NCI-H2081 treated with DMSO at 0.1 percent for 48 hours (cell line): ENCODE measurements at places on chromosomes 12 and 14.

DNA sequence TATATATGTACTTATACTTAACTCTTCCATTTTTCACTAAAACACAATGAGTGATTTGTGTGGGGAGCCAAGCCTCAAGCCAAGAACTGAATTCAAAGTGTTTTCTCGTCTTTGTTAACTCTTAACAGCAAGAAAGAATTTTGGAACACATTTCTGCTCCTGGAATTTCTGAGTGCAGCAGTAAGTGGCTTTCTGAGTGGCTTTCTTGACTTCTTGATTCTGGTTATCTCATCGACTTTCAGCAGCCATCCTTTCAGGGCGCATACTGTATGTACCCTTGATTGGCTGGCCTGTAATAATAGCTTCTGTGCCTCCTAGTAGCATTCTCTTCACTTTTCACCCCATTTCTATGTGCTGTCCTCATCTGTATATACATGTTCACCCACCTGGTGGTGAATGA lies 157.4 kb downstream of the FBXL14 start:
- no peak for DNase-seq

GRCh38 chr12:71440763-71441748 lies 1.5 kb downstream of the LGR5 start:
- no peak for DNase-seq

GRCh38 chr12:115101520-115101919 lies 417.5 kb upstream of the TBX3 start:
- no peak for DNase-seq

DNA sequence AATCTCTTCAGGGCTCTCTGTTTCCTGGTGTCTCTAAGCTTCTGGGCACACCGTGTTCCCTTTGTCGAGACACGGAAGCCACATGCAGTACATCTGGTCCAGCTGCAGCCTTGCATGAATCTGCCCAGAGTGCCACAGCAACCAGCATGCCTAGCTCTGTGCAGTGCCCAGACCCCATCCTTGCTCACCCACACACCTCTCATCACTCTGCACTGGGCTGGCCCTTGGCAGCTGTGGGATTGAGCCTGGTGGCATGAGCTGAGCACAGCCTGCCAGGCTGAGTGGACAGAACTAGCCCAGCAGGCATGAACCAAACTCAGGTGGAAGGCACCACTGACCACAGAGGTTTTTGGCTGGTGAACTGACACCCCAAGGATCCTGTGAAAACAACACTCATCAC lies 279.9 kb downstream of the ATXN7L3B start:
- no peak for DNase-seq

- no peak for DNase-seq
Measured at GRCh38 chr12:109418848-109419480, 58.1 kb downstream of the KCTD10 start.

DNA sequence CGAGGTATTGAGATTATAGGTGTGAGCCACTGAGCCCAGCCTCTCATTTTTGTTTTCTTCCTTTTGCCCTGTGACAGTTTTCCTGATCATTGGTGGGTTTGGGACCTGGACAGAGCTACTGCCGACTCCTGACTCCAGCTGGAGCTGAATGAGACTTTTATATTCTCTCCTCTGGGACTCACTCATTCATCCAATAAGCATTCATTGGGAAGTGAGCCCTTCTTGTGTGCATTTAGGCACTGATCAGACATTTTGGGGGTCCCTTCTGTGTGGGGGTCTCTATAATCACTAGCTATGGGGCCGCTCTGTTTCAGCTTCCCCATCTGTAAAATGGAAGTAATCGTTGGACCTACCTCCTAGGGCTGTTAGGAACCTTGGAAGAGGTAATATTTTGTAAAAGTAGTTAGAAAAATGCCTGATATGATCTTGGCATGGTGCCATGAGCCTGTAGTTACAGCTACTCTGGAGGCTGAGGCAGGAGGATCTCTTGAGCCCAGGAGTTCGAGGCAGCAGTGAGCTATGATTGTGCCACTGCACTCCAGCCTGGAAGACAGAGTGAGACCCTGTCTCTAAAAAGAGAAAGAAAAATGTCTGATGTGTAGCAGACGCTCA lies 7.2 kb downstream of the SH2B3 start:
- no peak for DNase-seq
